Smooth muscle cell of the umbilical artery (primary cell): ENCODE measurements at places on chromosomes 6 and 20. TPM values are rescaled to one million over a fixed set of nuclear protein-coding genes. Genes with fewer than 3 reads are reported as not detected.

Gene KCNK5
- total RNA-seq = not detected in 2 replicates

Gene CASS4
- total RNA-seq = under 0.01 and 0.14 TPM in 2 replicates

Gene NKX2-2
- total RNA-seq = not detected in 2 replicates

Gene ANGPT4
- not detected in 2 replicates for total RNA-seq

Gene TNXB
- 0.89 and 1.7 TPM in 2 replicates for total RNA-seq

Gene TMC2
- total RNA-seq = not detected in 2 replicates
